ENCODE measurements at places on chromosomes 1 and 21. TPM values are rescaled to one million over a fixed set of nuclear protein-coding genes. Genes with fewer than 3 reads are reported as not detected.

SGIP1 gene
- 1.6 TPM for total RNA-seq

GRCh38 chr1:185984113-185984836 is 250.1 kb downstream of the HMCN1 start:
- DNase-seq, result no peak

- no peak for DNase-seq
These were observed 3.2 kb upstream of the KLHDC8A start for GRCh38 chr1:205359771-205360565.

DNA sequence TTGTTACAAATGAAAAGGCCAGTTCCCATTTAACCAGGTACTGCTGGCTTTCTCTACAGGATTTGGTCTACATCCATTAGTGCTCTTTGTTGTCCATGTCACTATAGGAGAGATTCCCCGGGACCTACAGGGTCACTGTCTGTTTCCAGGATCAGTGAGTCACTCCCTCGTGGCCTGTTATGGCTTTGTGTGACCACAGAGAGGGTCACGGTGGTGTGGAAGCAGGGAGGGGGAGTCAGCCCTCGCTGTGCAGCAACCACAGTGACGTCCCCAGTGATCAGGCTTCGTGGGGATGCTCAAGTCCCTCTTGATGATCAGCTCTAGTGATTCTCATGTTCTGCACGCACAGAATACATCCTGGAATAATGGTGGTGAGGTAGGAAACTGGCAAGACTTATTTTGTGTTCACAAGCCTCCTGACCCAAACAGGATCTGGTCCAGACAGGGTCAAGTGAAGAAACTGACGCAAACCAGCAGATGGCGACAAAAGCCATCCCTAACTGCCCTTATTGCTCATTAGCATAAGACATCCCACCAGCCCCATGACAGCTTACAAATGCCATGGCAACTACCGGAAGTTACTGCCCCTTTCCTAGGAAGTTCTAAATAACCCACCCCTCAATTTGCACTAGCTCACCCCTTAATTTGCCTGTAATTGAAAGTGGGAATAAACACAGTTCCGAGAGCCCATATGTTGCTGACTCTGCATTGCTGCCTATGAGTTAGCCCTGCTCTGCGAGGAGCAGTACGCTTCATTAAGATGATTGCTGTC is 98.5 kb downstream of the DISC1 start:
- no peak for DNase-seq

GRCh38 chr1:44012941-44013609 is 18.2 kb downstream of the SLC6A9 start:
- no peak for DNase-seq

DNA sequence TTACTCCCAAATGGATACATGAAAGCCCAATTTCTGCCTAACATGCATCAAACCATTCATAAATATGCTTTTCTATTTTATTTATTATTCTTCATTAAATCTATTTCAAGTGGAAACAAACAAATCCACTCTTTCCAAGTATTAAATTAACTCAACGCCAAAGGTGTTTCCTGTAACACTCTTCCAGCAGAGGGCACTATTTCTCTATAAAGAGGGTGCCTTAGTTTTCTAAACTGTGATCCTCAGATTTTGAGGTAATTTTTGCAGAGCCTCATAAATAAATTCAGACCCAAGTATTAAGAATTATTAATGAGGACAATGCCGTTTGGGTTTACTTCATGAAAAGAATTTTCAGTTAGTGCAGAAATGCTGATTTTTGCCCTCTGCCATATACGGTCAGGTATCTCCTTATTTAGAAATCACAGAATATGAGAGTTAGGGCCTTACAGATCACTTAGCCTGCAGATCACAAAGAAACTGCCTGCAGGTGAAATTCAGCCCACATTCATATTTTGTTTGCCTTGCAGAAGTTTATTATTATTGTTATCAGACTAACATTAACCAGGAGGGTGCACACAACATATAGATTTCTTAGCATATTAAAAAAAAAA is 40.1 kb upstream of the MYSM1 start:
- DNase-seq, result no peak

All from ascending aorta (tissue), 2 donors.